ENCODE measurements at places on chromosomes 7 and 10. TPM values are rescaled to one million over a fixed set of nuclear protein-coding genes. Genes with fewer than 3 reads are reported as not detected.

GRCh38 chr7:98870121-98870651 is 372 bp upstream of the TMEM130 start:
- no peak for DNase-seq

DNA sequence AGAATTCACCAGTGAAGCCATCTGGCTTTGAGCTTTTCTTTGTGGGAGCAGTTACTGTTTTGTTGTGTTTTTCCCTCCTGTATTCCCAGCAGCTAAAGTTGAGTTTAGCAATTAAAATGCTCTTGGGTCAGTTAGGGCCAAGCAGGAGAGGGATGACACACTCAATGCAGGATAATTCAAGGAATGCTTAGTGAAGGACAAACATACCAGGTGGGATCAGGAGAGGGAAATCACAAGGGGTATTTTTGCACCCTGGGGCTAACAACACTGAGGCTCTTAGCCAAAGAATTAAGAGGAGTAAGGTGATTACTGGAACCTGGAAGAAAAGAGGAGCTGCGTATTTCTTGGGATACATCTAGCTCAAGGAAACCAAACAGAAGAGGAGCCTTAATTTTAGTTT is 82.4 kb upstream of the KCND2 start:
- no peak for DNase-seq

GRCh38 chr10:50501924-50502452 is 121.8 kb downstream of the SGMS1 start:
- no peak for DNase-seq

DNA sequence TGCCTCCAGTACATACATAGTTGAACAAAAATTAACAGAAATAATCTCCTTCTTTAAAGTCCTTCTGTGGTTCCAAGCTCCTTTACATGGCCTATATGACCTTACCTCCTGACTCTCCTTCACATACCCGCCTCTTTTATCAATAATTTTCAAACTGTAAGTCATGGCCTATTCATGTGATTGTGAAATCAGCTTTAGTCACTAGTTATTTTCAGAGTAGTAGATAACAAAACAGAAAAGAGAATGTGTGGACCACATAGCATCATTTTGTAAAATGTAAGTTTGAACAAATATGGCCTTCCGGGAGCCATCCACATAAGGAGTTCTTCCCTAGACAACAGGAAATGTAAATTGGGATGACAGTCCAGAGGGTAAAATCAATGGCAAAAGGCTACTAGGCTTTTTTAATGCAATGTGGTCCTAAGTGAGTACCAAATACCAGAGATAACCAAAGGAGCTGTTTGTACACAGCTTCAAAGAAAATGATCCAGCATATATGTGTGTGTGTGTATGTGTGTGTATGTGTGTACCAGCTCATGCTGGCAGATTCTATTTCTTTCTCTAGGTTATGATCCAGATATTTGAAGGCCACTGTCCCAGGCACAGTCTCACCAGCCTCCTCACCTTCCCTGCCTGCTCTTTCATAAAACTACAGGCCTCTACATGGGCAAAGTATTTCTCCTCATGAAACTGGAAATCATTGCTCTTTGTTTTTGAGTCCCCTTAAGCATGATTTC is 12.3 kb upstream of the FAM133B start:
- no peak for DNase-seq

GRCh38 chr10:97479939-97480338 is 18.3 kb downstream of the MMS19 start:
- no peak for DNase-seq

- peak; percentile 72 for DNase-seq
Measured at GRCh38 chr10:133163889-133164815, 4.1 kb downstream of the KNDC1 start.

GRCh38 chr10:7984896-7985295 is 69.6 kb upstream of the GATA3 start:
- DNase-seq, result no peak

- peak; percentile 73 for DNase-seq
Measured at GRCh38 chr10:47406870-47407691, 23.0 kb upstream of the ZNF488 start.

- DNase-seq, result no peak
Measured at GRCh38 chr10:116761883-116762282, 19.5 kb upstream of the HSPA12A start.

- DNase-seq, result no peak
Measured at GRCh38 chr7:22138106-22138505, 192.4 kb upstream of the CDCA7L start.

GRCh38 chr7:51918581-51918980 is 602.0 kb upstream of the COBL start:
- no peak for DNase-seq

GRCh38 chr7:123601530-123601929 is at the start of gene ASB15:
Gene ASB15 (plus strand): TSS chr7:123601821. CDS start chr7:123614503, 12,682 bp downstream.
- no peak for DNase-seq

GRCh38 chr7:77409005-77409738 is 7.0 kb downstream of the GSAP start:
- DNase-seq, result no peak

GRCh38 chr10:65367706-65368105 is 1558.1 kb upstream of the LRRTM3 start:
- DNase-seq, result no peak

- DNase-seq, result no peak
Measured at GRCh38 chr10:12448729-12449391, 99.5 kb downstream of the CAMK1D start.

The GSTO2 gene
- 0.67 TPM for total RNA-seq

The LRRC18 gene
- not detected for total RNA-seq
